ENCODE measurements at places on chromosomes 4 and X.

DNA sequence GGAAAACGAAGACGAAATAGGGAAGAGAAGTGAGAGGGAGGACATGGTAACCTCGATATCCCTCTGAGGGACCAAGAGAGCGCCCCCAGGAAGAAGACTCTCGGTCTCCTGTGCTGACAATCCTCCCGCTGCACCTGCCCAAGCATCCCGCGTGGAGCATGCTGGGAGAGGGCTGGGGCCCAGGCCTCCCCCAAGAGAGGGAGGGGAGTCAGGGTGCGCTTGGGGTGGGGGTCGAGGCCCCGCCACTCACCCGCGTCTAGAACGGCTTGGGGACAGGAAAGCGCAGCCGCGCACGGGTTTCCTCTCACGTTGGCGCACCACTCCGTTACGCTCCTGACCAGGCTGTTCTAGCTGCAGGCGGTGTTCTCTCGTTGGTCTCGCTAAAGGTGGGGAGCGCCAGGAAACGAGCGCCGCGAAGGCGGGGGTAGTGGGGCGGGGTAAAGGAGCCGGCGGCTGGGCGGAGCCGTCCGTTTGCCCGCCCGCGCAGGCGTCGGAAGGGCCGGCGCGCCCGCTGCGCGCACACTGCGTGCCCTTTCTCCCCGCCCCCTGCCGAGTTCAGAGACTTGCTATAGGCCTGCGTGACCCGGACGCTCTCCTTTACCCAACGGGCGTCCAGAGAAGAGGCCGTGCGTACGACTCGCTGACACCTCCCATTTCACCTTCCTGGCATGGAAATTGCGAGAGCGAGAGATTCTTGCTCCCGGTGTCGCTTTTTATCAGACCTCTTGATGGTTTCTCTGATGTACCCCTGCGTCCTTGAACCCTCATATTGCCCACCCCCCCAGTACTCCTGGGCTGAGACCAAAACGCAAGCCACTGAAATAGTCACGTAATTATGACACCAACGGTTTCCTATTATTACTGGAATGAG lies at the start of gene C1GALT1C1:
Gene C1GALT1C1 (minus strand): TSS at position 388 of the 871 bp plus-strand sequence. CDS start 2,888 bp downstream, outside the sequence.
- peak; percentile 75 for DNase-seq

- no peak for DNase-seq
Measured at GRCh38 chr4:154620111-154620510, 7.7 kb upstream of the FGG start.

- DNase-seq: no peak
Measured at GRCh38 chrX:125289209-125289608, 30.5 kb upstream of the TEX13C start.

GRCh38 chrX:37926700-37927099 lies 79.3 kb upstream of the DYNLT3 start:
- DNase-seq: no peak

DNA sequence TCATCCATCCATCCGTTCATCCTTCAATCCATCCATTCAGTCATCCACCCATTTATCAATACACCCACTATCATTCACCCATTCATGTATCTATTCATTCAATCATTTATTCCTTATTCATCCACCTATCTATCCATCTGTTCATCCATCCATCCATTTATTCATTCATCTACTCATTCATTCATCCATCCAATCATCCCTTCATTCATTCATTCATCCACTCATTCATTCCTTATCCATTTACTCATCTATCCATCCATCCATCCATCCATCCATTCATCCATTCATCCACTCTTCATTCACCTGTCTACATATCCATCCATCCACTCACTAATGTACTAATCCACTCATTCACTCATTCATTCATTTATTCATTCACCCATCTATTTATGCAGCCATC lies 9.5 kb downstream of the P2RY8 start:
- no peak for DNase-seq

- no peak for DNase-seq
Measured at GRCh38 chr4:182847576-182848450, 69.4 kb downstream of the DCTD start.

- peak; percentile 69 for DNase-seq
Measured at GRCh38 chr4:185384930-185385331, 10.8 kb downstream of the LRP2BP start.

GRCh38 chr4:124206779-124207605 lies 505.5 kb downstream of the ANKRD50 start:
- no peak for DNase-seq

DNA sequence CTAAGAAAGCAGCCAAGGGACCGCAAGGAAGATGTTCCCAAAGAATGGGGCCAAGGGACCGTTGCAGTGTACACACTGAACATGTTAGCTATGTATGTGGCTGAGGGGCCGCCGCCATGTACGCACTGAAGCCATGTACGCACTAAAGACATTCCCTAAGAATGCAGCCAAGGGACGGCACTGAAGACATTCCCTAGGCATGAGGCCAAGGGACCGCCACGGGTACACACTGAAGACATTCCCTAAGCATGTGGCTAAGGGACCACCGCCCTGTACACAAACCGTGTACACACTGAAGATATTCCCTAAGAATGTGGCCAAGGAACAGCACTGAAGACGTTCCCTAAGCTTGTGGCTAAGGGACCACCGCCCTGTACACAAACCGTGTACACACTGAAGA lies 54.0 kb downstream of the DHRSX start:
- no peak for DNase-seq

DNA sequence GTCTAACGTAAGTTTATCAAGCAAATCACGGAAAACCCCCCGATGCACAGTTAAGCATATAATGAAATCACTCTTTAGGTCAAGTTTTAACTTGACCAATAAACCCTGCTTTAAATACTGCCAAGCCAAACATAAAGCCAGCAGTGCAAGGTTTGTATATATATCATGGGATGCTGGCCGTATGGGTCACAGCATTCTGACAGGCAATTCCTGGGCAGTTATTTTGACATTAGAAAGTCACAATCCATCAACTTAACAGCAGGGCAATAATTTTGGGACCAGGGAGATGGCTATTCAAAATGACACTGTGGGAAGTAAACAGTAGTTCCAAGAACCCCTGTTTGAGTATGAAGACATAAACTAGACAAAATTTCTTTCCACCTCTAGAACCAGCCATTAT lies 116.9 kb downstream of the ZNF827 start:
- DNase-seq: no peak

DNA sequence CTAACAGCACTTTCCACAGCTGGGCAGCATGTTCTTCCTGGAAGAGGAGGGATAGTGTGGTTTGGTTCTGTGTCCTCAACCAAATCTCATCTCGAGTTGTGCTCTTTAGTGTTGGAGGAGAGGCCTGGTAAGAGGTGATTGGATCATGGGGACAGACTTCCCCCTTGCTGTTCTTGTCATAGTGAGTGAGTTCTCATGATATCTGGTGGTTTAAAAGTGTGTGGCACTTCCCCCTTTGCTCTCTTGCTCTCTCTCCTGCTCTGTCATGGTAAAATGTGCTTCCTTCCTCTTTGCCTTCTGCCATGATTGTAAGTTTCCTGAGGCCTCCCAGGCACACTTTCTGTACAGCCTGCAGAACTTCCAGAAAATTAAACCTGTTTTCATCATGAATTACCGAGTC lies 133.7 kb upstream of the NDP start:
- DNase-seq: peak; percentile 44

DNA sequence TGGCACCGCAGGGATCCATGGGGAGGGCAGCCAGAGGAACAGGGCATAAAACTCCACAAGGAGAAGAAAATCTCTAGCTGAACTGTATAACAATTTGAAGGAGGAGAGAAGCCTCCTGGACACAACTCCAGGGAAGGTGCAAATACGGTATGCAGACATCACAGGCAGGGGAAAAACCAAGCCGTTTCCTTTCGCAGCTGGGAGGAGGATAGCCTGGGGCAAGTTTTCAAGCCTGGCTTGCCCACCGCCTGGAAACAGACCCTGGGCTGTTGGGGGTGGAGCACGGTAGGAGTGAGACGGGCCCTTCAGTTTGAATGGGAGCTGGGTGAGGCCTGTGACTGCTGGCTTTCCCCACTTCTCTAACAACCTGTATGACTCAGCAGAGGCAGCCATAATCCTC lies 43.4 kb upstream of the TAF9B start:
- DNase-seq: no peak
